Stimulated activated CD8-positive, alpha-beta memory T cell treated with anti-CD3 and anti-CD28 coated beads, Interleukin-15, amount 100 ng/mL, for 24 hours (primary cell): ENCODE measurements at places on chromosomes 2 and 18.
A peak's percentile ranks its signal among the peaks of the same experiment; 100 is the strongest.

GRCh38 chr2:98484652-98485452 is 40.2 kb downstream of the INPP4A start:
- DNase-seq: no peak

DNA sequence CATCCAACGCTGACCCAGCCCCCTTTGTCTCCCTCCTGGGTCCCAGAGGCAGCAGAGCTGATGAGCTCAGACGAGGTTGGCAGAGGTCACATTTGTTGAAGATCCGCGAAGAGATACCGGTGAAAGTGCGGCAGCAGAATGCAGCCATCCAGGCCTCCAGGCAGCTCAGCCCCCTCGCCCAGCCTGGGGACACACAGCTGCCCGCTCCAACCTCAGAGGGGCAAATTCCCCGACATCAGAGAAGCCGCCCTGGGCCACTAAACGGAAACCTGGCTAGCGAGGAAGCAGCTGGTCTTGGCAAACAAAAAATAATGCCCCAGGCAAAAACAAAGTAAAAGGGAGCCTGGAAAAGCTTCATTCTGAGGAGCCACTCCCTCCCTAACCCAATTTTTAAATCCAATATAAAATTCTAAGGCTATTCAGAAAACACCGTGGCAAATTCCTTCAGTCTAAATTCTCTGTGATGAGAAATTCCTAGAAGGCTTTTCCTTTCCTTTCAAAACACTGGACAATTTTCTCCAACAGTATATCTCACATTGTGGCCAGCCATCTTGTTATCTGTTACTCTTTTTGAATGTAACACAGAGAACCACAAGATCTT is 262.4 kb downstream of the SS18 start:
- no peak for DNase-seq

DNA sequence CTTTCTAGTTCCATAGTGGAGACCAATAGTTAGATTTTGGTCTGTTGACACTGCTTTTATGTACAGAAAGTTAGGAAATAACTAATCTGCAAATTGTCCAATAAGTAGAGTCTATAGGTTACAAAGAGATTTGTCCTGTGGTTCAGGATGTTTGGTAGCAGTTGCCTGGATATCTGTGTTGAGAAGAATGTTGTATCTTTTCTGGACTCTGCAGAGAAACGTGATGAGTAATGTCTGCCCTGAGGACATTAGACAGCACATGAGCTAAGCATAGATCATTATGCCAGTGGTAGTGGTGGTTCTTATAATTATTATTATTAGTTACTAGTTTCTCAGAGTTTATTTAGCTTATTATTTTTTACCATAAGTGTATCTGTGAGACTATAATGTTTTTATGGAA is 65.8 kb downstream of the ANKRD62 start:
- no peak for DNase-seq

DNA sequence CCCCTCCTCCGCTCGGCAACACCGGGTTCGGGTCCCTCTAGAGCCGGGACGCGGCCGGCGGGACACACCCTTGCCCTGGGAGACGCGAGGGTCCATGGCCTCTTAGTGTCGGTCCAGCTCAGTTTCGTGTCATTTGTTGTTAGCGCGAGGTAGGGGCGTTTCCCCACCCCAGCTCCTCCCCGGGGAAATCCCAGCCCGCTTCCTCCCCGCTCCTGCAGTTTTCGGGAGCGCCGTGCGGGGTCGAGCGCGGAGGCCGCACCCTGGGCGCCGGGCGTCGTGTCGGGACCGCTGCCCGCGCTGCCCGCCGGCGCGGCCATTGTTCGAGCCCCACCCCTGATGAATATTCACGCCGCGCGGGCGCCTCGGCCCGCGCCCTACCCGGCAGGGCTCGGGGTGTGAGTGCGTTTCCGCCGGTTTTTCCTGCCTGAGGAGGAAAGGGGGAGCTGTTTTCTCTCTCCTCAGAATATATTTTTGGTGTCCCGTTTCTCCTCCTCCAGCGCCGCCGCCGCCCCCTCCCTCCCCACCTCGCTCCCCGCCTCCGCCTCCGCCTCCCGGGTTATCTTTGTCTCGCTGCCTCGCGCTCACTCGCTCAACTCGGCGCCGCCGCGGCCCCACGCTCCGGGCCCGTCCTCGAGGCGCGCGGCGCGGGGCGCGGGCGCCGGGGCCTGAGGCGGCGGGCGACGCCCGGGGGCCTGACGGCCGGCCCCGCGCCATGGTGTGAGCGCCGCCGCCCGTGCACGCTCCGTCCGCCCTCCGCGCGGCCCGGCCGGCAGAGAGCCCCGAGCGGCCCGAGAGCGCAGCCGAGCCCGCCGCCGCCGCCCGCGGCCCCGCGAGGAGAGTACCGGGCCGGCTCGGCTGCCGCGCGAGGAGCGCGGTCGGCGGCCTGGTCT is at the start of gene MAP4K4:
Gene MAP4K4, plus strand, starts transcription at position 584 of the 890 bp plus-strand sequence. CDS start 374 bp downstream, outside the sequence.
- peak; percentile 41 for DNase-seq

DNA sequence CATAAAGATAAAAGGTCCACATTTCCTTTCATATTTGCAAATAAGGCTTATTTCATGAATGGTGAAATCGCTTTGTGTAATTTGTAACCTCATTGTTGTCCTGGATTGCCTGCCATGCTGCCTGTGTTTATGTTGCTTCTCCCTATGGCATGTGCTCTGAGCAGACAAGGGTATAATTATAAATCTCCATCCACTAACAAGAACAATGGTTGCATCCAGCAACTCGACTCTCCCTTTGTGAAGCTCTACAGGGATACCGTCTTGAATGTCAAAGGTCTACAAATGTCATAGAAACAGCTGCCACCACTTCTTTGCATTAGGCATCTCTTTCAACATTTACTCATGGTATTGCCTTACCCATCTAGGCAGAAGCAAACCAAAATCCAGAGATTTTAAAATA is 209.6 kb downstream of the SLC8A1 start:
- DNase-seq: no peak

GRCh38 chr2:196987298-196987648 is 60.8 kb upstream of the PGAP1 start:
- DNase-seq: no peak

DNA sequence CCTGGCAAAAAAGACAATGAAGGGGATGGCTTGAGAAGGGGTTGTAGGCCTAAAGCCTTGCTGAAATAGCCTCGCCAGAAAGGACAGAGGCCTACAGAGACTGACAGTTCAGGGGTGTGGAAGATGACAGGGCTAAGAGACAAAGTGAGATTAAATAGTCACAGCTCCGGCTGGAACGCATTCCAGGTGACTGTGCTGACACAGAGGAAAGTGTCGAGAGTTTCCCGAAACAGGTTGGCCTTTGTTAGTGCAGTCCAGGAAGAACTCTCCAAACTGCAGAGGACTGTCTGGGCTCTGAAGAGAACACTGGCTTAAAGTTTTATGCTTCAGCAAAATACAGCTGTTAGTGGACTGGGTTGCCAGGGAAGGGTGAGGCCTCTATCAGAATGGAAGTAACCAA is 52.8 kb downstream of the METTL4 start:
- DNase-seq: no peak

GRCh38 chr2:151408788-151409600 is 708 bp upstream of the RIF1 start:
- no peak for DNase-seq

GRCh38 chr18:55353806-55354205 is 234.2 kb downstream of the TCF4 start:
- DNase-seq: no peak

DNA sequence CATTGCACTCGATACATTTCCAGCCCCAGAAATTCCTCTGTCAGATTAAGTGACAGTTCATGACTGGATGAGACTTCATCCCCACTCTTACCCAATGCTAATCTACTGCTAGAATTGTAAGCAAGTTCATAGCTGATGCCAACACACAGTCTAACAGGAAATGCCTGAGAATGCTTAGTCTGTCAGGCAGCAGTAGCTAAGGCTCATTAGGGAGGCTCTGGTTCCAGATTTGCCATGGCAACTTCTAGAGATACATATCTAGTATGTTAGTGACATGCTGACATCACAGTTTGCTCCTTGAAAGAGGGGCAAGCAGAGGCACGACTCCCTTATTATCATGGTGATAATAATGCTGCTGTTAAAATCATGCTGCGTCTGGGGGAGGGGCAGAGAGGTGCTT is 198.4 kb downstream of the RBM43 start:
- DNase-seq: no peak

DNA sequence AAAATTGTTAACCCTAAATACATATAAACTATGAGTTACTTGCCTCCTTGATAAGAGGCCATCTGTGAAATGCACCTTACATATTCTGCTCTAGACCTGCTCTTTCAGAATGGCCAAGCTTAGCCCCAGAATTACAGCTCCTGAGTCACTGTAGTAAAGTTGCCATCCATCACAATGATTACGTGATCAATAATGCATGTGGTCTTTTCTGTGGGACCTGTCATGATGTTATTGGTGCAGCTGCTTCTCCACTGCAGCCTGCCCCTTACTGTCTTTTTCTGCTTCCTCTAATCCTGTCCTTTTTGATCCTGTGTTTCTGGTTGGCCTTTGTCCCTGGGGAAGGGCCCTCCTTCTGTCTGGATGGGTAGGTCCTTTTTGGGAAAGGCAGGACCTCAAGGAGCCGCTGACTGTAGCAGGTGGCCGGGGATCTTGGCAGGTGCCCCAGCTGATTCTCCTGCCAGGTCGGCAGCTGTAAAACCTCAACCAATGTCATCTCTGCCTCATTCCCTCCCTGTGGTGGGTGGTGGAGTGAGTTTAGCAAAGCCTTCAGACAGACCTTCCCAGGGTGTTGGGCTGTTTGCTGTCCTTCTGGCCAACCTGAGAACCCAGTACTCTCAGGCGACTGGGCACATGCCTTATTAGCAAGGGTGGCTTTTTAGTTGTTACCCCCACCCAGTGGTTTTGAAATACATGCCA is 126.2 kb upstream of the EML6 start:
- DNase-seq: no peak

- no peak for DNase-seq
These were observed 103.5 kb downstream of the ADD2 start for GRCh38 chr2:70664525-70664924.

- DNase-seq: no peak
These were observed 81.8 kb downstream of the TNS1 start for GRCh38 chr2:217920879-217921603.

- no peak for DNase-seq
These were observed 250.2 kb upstream of the MEX3C start for GRCh38 chr18:51447351-51448342.

DNA sequence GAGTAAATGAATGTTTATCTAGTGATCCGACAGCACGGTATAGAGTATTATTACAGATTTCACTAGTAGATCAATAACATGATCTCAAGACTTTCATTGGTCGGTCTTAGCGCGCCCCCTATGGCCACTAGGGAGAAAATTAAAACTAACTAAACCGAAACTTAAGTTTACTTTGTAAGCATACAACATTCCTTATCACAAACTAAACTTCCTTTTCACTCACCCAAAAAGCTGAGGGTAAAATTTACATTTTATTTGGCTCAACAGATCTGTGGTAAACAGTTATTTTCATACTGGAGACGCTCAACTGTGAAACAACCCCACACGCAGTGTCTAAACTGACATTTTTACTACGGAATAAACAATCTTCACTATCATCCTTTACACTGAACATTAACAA is 215.6 kb upstream of the MAP2 start:
- DNase-seq: no peak

- DNase-seq: no peak
These were observed 25.4 kb downstream of the WDR75 start for GRCh38 chr2:189466656-189467055.

GRCh38 chr2:162061021-162061420 is 13.0 kb downstream of the DPP4 start:
- DNase-seq: no peak

GRCh38 chr2:196376984-196377877 is 205.9 kb upstream of the STK17B start:
- DNase-seq: no peak

DNA sequence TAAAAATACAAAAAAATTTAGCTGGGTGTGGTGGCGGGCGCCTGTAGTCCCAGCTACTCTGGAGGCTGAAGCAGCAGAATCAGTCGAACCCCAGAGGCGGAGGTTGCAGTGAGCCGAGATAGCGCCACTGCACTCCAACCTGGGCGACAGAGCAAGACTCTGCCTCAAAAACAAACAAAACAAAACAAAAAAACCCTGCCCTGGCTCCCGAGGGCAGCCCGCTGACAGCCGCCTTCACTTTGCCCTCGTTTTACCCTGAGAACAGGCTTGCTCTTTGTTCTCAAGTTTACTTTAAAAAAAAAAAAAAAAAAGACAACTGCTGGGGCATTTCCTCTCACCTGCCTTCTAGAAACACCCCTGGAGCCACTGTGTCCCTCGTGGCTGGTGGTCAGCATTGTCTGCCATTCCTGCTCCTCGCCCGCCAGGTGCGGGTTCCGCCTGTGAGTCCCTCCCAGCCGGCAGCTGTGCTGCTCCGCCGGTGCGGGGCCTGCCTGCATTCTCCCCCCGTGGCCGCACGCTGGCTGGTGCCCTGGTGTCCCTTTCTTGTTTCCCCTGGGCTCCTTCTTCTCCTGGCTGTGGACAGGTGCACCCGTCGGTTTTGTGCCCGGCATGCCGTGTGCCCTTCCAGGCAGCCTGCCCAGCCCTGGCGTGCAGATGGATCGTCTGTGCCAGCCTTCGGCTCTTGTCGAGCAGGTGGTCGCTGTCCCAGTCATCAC is 105.7 kb downstream of the USP40 start:
- DNase-seq: no peak

DNA sequence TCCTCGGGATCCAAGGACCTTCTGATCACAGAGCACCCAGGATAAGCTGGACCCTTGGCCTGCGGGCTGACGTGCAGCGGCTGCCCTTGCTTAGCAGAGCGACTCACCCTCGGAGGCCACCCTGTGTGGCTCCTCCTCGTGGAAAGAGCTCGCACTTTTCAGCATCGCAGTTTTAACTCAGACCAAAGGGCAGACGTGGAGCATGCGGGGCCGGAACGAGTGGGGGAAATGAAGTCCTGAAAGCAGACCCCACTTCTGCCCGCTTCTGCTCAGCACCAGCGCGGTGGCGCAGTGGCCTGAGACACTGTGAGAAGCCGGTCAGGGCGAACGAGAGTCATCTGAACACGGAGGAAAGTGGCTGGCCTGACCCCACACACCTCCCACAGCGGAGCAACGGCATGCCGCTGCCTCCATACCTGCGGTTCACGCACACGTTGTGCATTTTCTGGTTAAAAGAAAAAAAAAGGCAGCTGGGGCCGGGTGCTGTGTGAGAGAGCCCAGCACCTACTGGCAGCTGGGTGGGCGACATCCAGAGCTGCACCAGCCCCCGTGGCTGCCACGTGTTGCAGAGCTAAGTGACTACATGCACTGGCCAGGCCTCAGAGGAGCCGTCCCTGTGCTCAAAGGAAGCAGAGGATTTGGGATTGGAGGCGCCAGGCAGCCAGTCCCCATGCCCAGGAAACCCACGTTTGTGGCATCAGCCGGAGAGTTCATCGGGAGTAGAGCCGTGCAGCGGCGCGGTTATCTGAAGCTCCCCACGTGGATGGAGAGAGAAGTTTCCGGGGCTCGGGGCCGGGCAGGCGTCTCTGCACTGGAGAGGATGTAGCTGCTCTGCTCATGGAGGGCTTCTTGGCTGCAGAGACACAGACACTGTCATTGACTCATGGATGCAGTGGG is 89.7 kb downstream of the USP40 start:
- DNase-seq: no peak

DNA sequence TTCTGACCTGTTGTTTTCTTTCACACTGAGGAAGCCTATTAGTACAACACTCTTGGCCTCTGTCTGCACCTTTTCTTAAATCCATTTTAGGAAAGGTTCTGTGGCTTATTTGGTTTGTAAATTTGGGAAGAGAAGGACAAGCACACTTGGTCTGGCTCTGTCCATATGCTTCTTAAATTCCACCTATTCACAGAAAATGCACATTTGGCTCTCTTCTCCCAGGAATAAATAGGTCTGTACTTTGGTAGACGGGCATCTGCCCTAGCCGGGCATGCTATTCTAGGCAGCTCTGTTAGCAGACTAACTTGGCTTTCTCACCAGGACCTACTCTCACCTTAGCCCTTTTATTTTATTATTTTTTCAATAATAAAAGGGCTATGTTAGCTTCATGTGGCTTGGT is 1211.8 kb upstream of the SLC39A10 start:
- DNase-seq: no peak

GRCh38 chr2:240794178-240794721 is 25.8 kb downstream of the KIF1A start:
- no peak for DNase-seq
